ENCODE measurements at places on chromosomes 5 and 9. TPM values are rescaled to one million over a fixed set of nuclear protein-coding genes. Genes with fewer than 3 reads are reported as not detected.
A peak's percentile ranks its signal among the peaks of the same experiment; 100 is the strongest.

GRCh38 chr5:172733131-172733973, 37.6 kb downstream of the DUSP1 start:
- DNase-seq: peak; percentile 95
- H3K27me3 ChIP-seq: no peaks in the 10 kb centered on the region
- H3K36me3 ChIP-seq: no peaks in the 10 kb centered on the region
- H3K4me1 ChIP-seq: peaks cover 39% of the 10 kb centered on the region

DNA sequence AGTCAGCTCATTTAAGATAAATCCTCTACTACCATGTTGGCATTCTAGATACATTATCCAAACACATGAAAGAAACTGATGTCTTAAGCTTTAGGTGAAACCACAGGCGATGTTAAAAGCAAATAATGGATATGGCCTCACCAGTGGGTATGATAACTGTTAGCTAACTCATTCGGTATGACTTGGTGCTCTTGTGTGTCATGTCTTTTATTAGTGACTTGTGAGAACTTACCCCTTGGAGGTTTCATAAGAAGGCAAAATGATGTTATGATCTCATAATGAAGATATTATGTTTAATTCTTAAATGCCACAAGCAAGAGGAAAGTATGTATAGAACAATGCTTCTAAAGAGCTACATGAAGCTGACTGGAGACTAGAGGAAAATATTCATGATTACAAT, 1227.0 kb downstream of the EFNA5 start:
- no peaks in the 10 kb centered on the region for H3K36me3 ChIP-seq
- no peaks in the 10 kb centered on the region for H3K27me3 ChIP-seq
- no peak overlapping the region for H3K27ac ChIP-seq
- H3K4me1 ChIP-seq: no peaks in the 10 kb centered on the region

- no peak for DNase-seq
- no peaks in the 10 kb centered on the region for H3K36me3 ChIP-seq
- H3K4me1 ChIP-seq: no peaks in the 10 kb centered on the region
- H3K27ac ChIP-seq: no peak overlapping the region
These were observed 436.5 kb upstream of the SLC30A5 start for GRCh38 chr5:68657055-68657961.

DNA sequence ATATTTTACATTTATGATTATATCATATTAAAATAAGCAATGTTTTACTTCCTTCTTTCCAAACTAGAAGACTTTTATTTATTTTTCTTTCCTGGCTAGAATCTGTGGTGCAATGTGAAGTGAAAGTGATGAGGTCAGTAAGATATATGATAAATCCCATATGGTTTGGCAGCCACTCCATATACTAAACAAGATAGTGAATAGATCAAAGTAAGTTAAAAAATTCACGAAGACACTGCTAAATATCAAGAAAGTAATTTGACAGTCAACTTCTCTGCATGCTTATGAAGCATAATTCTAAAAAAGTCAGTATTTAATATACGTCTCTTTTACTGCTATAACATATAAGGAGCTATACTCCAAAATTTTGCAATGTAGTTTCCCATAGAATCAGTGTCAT, 972.8 kb downstream of the DTWD2 start:
- DNase-seq: no peak
- H3K36me3 ChIP-seq: no peaks in the 10 kb centered on the region

ELOVL7 gene
- 0.05 TPM for total RNA-seq

ANKRD33B gene
- total RNA-seq: 10.2 TPM

DMRT3 gene
- total RNA-seq: not detected

RALGDS gene
- 8.6 TPM for total RNA-seq

TEX10 gene
- total RNA-seq: 25.8 TPM

Measured in SJSA1 (cell line).